ENCODE measurements at places on chromosomes 4 and X. TPM values are rescaled to one million over a fixed set of nuclear protein-coding genes. Genes with fewer than 3 reads are reported as not detected.

FAM47E gene
- 0.50 TPM for total RNA-seq

PCDH18 gene
- total RNA-seq = 11.9 TPM

GRCh38 chr4:85686398-85686797, 211.4 kb downstream of the ARHGAP24 start:
- no peak for DNase-seq

RASSF6 gene
- total RNA-seq = 2.6 TPM

PHOX2B gene
- total RNA-seq = not detected

GRCh38 chr4:140680686-140681085, 75.5 kb downstream of the TBC1D9 start:
- DNase-seq = no peak

DNA sequence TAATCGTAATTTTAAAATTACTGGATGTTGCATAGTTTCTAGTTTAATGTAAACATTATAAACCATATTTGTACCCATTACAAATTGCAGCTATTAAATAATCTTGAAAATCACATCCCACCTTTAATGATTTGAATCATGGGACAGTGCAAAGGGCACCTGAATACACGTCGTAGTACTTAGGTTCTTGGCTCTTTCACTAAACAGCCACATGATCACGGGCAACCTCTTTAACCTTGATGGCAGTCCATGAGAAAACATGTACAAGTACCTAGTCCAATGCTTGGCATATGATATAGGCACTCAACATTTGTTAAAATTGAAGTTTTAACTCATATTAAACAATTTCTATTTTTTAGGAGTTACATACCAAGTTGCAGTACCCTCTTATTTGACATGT, 11.8 kb upstream of the FBXL5 start:
- DNase-seq = no peak

DNA sequence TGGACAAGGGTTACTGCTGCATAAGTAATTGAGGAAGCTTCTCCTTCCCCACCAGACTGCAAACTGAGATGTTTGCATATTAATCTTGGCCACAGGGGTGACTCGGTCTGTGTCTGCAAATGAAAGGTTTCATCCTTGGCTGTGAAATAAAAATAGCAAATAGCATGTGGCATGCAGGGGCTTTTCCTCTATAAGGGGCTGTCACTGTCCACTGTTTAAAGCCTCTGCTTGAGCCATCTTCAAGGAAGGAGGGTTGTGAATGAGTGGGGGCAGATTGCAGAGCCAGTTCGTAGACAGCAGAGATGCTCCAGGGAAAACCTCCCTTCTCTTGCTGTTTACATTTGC, 33.3 kb downstream of the TMSB4X start:
- DNase-seq = no peak

DNA sequence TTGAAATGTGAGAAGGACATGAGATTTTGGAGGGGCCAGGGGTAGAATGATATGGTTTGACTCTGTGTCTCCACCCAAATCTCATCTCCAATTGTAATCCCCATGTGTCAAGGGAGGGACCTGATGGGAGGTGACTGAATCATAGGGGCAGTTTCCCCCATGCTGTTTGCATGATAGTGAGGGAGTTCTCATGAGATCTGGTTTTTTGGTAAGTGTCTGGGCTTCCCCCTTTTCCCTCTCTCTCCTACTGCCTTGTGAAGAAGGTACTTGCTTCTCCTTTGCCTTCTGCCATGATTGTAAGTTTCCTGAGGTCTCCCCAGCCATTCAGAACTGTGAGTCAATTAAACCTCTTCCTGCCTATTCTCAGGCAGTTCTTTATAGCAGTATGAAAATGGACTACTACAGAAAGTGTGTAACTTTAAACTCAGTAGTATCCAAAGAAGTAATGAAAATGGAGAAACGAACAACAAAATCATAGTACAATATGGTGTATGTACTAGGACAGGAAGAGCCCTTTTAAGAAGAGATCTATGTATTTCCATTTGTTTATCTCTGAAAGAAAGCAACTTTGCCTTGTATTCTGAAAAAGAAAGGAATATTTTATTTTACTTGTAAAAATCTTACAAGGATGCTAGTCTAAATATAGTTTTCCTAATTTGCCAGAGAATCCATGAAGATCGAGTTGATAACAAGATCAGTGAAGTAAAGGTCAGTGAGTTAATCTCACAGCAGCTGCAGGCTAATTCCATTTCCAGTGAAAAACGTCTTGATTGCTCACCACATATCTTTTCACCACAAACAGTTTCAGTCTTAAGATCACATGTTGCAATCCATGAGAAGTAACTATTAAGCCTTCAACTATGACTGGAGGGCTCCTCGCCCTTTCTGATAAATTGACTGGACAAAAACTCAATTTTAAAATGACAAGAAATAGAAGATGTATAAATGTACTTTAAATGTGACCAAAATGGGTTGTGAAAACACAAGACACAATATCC, 20.5 kb downstream of the PKD2 start:
- DNase-seq = no peak

GRCh38 chrX:10617186-10617998, 3.0 kb downstream of the MID1 start:
- DNase-seq = no peak

ELF2 gene
- 43.9 TPM for total RNA-seq

GRCh38 chrX:119622356-119623232, 16.4 kb upstream of the NKRF start:
- DNase-seq = no peak

DNA sequence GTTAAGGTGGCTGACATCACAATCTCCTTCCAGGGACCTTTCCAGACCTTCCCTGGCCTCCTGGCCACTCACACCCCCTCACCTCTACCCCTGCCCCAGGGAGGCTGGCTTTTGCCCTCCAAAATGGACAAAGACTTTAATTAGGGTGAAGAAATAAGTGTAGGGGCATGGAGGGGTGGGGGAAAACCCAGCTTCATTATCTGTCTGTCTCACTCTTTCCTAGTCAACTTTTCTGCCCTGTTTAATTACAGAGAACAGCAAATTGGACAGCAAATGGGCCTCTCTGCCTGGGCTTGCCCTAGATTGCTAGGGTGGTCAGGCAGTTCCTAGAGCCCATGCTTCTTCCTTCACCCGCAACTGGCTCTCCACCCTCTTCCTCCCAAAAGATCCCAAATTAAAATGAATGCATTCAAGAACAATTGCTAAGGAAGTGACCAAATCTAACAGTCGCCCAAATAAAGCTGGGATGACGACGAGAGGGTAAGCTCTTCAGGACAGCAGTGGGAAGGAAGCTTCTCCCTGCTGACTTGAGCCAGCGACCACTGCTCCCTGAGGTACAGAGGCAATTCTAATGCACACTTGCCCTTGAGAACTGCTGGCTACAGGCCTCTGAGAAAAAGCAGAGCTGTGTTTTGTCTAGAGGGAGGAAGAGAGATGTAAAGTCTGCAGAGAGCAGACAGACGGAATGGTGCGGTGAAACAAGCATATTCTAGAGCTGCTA, 12.4 kb downstream of the RAI2 start:
- DNase-seq = no peak

DNA sequence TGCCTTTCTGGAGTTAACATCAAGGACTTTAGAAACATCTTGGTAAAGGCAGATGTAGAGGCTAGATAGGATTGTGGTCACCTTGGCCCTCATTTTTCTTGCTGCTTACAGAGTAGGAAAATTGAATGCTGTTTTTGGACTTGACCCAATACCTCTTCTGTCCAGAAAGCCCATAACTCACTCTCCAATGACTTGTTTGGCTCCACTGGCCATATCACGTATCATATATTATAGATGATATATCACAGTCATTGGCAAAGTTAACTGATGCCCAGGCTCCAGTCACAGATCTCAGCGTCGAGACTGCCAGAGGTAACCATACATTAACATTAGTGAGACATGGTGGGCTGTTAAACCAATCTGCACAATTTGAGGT, 88.1 kb upstream of the PLAC1 start:
- DNase-seq = no peak

FAM47A gene
- total RNA-seq = not detected

All from endodermal cell (in vitro differentiated cells).